ENCODE measurements at places on chromosomes 2 and 18.

DNA sequence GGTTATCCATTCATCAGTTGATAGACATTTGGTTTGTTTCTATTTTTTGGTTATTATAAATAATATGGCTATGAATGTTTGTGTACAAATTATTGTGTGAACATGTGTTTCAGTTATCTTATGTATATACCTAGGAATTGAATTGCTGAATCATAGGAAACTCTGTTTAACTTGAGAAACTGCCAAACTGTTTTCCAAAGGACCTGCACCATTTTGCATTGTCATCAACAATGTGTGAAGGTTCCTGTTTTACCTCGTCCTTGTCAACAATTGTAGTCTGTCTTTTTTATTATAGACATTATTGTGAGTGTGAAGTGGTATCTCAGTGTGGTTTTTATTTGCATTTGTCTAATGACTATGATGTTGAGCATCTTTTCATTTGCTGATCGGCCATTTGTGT is 17.1 kb downstream of the PDK1 start:
- no peak for DNase-seq

GRCh38 chr2:156021146-156022040 is 311.1 kb downstream of the NR4A2 start:
- no peak for DNase-seq

DNA sequence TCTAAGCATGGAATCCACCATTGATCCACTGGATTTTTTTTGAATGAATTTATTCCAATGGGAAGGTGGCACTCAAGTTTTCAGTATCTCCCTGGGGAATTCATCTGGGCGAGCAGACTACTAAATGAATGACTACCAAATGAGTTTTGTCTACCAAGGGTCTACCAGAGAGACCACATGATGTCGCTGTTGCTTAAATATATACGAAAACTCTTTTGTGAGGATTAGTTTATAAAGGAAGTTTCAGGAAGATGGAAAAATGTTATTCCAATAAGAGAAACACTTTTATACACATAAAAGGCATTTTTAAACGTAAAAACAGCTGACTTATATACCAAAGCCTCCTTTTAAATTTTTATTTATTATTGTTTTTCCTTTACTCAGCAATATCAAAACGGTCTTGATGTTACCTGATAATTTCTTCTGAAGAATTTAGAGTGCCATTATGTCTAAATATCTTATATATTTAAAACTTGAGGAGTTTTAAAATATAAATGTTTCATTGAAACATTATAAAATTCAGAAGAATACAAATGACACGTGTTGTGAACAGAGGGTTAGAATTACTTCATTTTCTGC is 139.7 kb downstream of the HRH4 start:
- DNase-seq = no peak

DNA sequence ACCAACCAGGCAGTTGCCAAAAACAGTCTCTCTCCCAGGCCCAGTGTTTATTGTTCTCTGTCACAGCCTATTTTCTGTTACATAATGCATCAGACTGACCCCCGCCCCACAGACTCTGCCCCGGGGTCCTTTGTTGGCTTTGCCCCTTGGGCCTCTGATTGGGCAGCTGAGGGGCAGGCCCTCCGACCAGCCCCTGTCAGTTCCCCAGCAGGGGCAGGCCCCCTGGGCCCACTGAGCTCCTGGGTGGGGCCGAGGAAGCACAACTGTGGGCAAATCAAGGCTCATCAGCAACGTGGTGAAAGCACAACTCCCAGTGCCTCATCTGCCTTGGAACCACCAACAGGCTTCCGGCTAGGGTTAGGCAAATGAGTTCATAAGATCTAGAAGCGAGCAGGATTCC is 160.1 kb upstream of the MYCN start:
- no peak for DNase-seq

- DNase-seq = peak; percentile 23
Measured at GRCh38 chr2:79580175-79580574, 67.3 kb downstream of the CTNNA2 start.

All from WTC11 (cell line).